ENCODE measurements at places on chromosomes 12 and 14.

- DNase-seq: no peak
These were observed 59.8 kb downstream of the RNFT2 start for GRCh38 chr12:116797885-116798284.

DNA sequence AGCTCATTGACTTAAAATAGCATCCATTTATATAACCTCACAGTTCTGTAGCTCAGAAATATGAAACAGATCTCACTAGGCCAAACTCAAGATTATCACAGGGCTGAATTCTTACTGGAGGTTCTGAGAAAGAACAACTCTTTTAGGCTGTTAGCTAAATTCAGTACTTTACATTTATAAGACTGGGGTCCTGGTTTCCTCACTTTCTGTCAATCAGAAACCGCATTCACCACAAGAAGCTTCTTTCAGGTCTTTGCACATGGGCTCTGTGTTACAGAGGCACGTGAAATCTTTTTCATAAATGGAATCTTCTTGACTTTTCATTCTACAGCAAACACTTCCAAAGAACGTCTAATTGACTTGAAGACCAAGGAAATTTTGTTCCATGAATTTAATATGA, 876.3 kb upstream of the FOXG1 start:
- DNase-seq: no peak

DNA sequence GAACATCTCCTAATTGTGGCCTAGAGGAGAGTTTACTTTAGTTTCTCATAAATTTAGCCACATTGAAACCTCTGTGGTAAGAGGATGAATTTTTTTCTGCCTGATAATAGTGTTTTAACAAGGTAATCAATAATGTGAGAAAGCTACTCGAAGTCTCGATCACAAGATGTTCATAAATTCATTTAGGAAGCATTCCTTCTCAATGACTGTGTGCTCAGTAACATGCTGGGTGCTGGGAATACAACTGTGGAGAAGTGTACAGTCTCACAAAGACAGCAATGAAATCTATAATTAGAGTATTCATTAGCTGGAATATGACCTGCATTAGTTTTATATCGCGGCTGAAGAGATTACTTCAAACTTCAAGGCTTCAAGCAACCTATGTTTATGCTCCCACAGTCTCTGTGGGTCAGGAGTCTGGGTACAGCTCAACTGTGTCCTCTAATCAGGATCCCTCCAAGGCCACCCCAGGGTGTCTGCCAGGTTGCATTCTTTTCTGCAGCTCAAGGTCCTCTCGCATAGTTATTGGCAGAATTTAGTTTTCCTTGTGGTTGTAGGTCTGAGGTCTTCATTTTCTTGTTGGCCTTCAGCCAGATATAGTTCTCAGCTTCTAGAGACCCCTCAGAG, 167.6 kb downstream of the ANO4 start:
- no peak for DNase-seq

DNA sequence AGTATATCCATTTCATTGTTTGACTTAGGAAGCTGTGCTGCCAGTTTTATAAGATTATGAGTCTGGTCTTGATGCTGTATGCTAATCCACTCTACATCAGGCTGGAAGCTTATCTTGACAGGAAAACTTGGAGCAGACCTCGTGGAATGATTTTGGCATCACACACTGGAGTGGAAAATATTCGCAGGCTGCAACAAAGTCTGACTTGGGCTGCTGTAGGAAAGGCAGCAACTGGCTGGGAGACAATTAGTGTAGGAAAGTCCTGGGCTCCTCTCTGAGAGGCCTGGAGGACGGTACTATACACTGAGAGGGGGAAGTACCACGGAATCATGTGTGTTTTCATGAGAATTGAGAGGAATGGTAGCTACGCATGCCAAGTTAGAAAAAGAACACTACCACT, 383.7 kb downstream of the ETNK1 start:
- DNase-seq: no peak

- DNase-seq: no peak
These were observed 68.0 kb upstream of the MAX start for GRCh38 chr14:65170318-65170717.

- DNase-seq: no peak
These were observed 89.3 kb downstream of the ADAMTS20 start for GRCh38 chr12:43462741-43463140.

GRCh38 chr14:72616294-72616693, 277.6 kb downstream of the DPF3 start:
- DNase-seq: no peak

DNA sequence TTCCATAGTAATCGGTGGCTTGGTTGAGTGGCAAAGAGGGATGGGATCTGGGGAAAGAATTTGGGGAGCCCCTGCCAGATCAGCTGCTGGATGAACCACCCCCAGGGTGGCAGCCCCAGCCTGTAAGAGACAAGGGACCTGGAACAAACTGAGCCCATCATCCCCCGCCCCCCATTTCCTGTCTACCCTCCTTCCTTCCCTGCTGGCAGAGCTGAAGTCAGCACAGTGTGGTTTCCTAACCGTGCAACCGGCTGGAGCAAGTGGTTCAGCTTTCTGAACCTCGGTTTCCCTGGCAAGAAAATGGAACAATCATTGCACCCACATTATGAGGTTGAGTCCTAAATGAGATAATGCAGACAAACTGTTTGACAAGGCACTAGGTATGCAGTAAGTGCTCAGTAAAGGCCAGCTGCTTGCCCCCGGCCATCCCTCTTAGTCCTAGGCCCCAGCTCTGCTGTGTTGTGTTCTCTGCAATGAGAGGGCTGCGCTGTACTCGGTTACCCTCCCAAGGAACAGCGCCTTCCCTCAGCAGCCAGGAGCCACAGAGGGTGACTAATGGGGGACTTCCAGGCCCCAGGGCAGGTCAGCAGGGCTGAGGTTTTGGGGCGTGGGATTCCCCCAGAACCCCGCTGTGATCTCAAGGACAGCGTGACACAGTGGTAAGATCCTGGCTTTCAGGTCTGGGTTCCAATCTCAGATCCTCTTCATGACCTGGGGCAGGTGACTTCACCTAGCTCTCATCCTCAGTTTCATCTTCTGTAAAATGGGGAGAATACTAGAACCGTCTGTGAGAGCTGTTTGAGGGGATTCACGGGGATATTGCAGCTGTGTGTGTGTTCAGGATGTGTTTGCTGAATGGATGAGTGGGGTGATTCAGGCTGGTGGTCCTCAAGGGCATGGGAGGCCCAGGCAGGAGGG, 16.5 kb downstream of the SELPLG start:
- DNase-seq: peak; percentile 92

DNA sequence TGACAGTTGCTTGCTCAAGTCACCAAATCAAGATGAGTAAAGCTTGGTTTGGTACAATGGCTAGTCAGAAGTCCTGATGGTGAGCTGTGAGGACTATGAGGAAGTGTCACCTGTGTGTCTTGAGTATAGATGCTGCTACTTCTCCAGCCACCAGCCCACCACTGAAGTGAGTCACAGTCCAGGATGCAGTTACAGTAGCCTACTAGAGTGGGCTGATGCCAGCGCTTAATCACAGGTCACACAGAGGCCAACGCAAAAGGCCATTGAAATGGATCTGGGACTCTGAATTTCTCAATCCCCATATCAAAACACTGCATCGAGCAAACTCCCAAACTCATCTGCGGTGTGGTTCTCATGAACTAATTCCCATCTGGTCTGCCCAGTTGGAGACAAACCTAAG, 223.1 kb downstream of the ANO6 start:
- no peak for DNase-seq

DNA sequence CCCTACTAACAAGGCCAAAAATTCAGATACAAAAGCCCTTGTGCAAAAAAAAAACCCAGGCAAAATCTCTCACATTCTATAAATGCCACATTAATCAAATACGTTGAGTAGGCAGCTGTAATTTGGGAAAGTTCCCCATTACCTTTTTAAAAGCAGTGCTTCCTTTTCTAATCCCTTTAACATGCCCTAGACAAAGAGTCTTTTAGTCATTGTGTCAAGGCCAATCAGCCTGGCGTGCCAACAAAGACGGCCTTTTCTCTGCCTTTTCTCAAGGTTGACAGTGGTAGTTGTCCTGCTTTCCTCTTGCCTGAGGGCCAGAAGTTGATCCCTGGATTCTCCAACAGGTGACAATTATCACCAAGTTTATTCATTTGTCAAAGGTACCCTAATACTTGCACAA, 62.5 kb upstream of the METAP2 start:
- no peak for DNase-seq

- DNase-seq: no peak
These were observed 990.3 kb downstream of the AACS start for GRCh38 chr12:126055521-126055920.

- DNase-seq: no peak
These were observed 32.9 kb downstream of the SLC15A4 start for GRCh38 chr12:128790653-128791373.

- DNase-seq: no peak
These were observed 163.0 kb downstream of the BRMS1L start for GRCh38 chr14:35988972-35989690.

- no peak for DNase-seq
These were observed 7.6 kb downstream of the SLC38A2 start for GRCh38 chr12:46364777-46365580.

DNA sequence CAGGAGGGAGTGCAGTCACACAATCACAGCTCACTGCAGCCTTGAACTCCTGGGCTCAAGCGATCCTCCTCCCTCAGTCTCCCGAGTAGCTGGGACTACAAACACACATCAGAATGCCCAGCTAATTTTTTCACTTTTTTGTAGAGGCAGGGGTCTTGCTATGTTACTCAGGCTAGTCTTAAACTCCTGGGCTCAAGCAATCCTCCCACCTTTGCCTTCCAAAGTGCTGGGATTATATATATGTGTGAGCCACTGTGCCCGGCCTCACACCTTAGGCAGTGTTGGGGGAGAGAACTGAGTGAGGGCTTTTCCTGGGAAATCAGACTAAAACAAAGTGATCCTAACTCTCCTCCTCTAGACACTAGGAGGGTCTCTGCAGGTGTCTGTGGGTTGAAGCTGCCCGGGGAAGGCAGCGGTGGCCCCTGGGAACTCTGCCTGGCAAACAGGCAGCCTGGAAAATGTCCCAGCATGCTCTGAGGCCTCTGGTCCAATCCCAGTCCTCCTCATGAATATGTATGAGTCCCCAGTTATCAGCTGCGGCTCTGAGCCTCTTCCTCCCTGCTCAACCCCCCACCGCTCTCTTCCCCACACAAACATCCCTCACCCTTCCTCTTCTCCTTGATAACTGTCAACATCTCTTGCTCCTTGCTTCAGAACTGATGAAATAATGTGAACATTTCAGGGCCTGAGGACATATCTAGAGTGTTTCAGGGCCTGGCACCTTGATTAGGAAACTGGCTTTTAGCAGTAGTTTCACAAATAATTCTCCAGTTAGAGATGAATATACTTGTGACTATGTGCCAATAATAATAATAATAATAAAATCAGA, 7.9 kb upstream of the NAA25 start:
- no peak for DNase-seq

DNA sequence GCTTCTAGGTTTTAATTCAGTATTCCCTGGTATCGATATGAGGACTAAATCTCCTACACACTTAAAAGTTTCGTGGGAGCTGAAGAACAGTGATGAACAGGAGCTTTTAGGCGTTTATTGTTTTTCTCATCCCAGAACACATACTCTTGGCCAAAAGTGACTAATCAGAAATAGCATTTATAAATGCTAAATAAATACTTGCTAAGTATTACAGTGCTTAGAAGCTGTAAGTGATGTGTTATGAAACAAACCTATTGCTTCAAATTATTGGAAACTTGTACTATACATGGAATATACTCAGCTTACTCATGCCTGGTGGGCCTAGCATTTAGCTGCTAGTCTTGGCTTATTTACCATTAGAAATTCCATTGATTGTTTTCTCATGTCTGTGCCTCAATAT, 24.9 kb downstream of the FRS2 start:
- DNase-seq: no peak

- no peak for DNase-seq
These were observed 27.5 kb downstream of the BEST3 start for GRCh38 chr12:69671597-69671996.

GRCh38 chr12:110689281-110690126, 589 bp upstream of the HVCN1 start:
- peak; percentile 82 for DNase-seq

- no peak for DNase-seq
These were observed 4.7 kb downstream of the RARG start for GRCh38 chr12:53227341-53227740.

DNA sequence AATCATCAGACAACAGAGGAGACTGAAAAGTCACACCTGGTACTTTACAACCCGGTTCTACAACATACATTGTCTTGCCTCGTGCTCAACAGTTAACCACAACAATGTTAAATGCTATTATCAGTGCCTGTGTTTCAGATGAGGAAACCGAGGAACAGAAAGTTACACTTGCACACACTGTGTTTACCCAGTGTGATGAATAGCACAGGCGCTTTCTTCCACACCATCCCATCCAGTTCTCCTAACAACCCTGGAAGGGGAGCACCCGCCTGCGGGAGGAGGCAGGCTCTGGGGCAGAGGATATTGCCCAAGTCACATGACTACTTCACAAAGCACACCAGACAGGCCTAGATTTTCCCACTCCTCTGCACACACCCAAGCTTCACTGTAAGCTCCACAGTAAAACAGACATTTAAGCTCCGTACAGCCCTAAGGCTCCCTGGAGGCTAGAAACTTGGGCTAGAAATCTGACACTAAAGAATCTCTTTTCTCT, 21.8 kb downstream of the NCKAP5L start:
- no peak for DNase-seq

DNA sequence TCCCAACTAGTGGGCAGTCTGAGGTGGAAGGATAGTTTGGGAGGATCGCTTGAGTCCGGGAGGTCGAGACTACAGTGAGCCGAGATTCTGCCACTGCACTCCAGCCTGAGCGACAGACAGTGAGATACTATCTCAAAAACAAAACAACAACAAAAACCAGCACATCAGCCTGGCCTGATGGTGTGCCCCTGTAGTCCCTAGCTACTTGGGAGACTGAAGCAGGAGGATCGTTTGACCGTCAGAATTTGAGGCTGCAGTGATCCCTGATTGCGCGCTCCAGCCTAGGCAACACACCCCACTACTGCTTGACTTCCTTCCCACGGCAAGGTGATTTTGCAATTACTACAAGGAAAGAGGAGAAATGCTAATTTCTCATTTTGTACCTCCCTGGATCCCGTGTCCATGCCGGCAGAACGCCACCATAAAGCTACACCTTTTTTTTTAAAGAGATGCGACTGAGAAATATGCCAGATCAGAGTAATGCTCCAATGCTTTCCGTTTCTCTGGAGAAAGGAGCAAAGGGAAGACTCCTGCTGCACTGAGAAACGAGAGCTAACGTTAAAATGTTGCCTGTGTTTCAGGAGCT, 672 bp upstream of the SCFD1 start:
- no peak for DNase-seq

GRCh38 chr14:33563901-33564197, 387.0 kb downstream of the EGLN3 start:
- no peak for DNase-seq

DNA sequence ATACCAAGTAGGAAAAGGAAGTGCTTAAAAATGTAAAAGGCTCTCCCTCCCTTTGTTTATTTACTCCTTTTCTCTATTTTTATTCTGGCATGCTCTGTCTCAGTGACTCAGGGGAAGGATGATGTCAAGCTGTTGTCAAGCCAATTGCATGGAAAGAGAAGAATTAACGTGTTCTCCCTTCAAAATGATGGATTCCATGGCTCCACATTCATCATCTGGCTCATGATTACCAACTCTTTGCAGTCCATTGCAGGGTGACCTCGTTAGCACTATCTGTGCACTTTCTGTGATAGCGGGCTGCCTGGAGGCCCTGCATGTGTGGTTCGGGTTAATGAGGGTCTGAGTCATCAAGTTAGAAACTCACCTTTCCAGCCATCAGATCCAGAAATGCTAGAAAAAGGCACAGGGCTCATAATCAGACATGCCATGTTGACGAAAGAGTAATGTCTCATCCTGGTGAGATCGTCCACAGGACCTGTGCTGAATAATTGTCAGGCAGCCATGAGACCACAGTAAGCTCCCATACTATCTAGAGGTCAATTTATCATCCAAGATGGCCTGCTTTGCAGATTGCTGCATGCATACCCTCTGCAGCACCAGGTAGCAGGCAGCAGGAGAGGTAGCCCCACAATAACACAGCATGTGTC, 79.2 kb upstream of the BTG1 start:
- no peak for DNase-seq
